ENCODE measurements at places on chromosomes 16 and 17. TPM values are rescaled to one million over a fixed set of nuclear protein-coding genes. Genes with fewer than 3 reads are reported as not detected.

- no peak for DNase-seq
These were observed 21.1 kb downstream of the CRAMP1 start for GRCh38 chr16:1633310-1633709.

DNA sequence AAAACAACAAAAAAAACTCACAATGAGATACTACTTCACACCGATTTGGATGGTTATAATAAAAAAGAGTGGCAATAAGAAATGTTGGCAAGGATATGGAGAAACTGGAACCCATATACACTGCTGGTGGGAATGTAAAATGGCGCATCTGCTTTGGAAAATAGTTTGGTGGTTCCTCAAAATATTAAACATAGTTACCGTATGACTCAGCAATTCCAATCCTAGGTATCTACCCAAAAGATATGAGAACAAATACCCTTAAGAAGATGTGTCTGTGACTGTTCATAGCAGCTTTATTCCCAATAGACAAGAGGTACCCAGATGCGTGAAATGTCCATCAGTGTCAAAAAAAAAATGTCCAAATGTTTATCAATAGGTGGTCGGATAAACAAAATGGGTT is 7.2 kb downstream of the CPPED1 start:
- DNase-seq = no peak

GRCh38 chr17:34998205-34998604 is 17.9 kb downstream of the LIG3 start:
- peak; percentile 79 for DNase-seq

- DNase-seq = no peak
These were observed 34.7 kb downstream of the GINS3 start for GRCh38 chr16:58426966-58427365.

DNA sequence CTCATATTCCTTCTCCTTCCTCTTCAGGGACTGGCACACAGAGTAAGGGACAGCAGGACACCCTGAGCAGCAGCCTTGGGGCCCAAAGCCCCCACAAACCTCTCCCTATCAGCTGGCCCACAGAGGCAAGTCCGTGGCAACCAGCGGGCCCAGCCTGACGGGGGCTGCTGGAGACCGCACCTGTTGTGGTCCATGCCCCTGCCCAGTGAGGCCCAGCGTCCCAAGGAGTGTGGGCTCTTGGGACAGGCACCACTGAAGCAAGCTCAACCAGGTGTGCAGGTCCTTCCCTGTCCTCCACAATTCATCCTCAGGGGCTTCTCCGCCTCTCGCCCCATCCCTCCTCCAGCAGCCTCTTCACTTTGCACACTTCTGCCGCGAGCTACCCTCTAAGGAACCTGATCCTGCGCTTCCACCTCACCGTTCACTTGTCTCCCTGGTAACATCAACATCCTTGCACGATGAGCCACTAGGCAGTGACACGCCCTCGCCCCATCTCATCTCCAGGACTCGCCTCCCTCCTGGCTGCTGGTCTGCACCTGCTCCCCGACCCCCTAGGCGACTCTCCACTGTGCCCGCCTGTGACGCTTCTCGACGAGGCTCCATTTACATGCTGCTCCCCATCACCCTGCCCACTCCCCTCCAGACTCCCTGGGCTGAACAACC is 12.7 kb downstream of the MNT start:
- DNase-seq = no peak

- DNase-seq = no peak
These were observed 8.1 kb downstream of the MPO start for GRCh38 chr17:58272367-58273280.

- DNase-seq = no peak
These were observed 30.9 kb downstream of the BRCA1 start for GRCh38 chr17:43094129-43094835.

DNA sequence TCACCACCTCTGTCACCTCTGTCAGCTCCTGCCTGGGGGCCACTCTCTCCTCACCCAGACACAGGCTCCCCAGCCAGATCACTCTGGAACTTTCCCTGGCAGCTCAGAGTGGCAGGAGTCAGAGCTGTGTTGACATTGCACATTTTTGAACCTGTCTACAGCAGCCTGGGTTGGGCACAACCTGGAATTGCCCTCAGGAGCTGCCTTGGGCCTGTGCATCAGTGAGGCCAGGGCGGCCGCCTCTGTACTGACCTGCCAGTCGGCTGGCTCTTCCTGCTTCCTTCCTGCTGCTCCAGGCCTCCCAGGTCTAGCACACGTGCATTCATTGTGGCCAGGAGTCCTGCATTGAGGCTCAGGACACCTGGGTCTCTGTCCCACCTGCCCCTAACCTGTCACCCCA is 14.2 kb upstream of the TMEM11 start:
- DNase-seq = no peak

- no peak for DNase-seq
These were observed 27.9 kb downstream of the SMPD3 start for GRCh38 chr16:68420366-68420942.

DNA sequence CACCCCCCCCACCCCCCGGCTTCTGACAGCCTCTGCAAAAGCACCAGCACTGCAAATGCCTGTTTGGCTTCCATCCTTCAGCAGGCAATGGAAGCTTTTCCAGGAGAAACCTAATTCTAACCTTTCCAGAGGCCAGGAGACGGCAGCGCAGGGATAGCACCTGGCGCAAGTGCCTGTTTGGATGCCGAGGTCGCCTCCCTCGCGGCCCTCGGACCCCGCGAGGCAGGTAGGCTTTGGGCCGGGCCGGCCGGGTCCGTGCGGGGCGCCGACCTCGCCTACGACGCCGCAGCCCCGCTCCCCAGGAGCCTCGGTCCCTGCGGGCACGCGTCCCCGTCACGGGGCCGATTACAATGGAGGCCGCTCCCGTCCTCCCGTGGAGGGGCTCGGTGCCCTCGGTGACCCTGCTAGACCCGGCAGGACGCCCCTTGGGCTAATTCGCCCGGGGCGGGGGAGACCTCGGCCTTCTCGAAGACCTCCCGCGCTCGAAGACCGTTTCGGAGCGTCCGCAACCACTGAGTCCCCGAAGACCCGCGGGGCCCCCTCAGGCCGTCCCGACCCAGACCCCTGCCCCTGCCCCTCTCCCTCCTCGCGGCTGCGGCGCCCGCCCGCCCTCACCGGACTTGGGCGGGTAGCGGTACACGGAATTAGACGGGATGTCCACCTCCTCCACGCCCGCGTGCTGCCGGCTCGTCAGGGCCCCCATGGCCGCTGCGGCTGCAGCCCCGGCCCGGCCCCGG is 587 bp downstream of the RNF157 start:
- peak; percentile 22 for DNase-seq

- no peak for DNase-seq
These were observed 9.6 kb downstream of the UBTF start for GRCh38 chr17:44209786-44210341.

GRCh38 chr17:40487371-40488020 is 13.9 kb downstream of the TNS4 start:
- DNase-seq = no peak

DNA sequence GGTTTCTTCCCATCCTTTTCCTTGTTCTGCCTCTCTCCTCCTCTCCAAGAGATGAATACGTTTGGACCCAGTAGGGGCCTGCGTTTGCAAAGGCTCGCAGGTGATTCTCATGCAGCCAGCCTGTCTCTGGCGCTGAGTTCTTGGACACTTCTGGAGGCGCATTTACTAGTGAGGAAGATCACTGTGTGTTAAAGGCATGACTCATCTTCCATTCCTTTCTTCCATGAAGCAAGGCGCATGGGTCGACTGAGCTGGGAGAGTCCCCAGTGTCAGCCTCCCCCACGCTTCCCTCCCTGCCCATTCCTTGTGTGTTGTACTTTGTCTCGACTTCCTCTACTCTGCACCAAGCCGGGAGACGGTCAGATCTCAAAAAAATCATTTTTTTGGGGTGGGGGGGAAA is 159.9 kb upstream of the EEF2KMT start:
- DNase-seq = no peak

DNA sequence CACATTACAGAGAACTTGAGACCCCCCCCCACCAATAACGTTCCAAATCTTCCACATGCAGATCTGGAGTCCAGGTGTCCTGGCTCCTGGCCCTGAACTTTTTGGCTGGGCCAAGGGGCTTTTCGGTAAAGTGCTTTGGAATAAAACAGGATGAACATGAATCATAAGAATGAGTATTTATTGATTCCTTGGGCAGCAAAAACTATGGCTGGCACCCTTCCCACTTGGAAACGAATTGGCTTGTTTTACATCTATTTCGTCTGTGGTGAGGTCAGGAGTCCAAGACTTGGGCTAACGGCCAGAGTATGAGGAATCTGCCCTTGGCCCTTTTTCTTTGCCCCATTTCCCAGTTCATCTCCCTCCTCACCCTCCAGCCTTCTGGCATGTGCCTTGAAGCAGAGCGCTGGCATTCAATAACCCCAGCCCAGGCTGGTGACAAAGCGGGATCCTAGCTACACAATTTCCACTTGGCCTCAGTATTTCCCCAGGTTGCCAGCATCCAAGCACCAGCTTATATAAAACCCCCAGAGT is 4.1 kb upstream of the UBTF start:
- DNase-seq = peak; percentile 27

- no peak for DNase-seq
These were observed 6.4 kb downstream of the TBX4 start for GRCh38 chr17:61458421-61459141.

DNA sequence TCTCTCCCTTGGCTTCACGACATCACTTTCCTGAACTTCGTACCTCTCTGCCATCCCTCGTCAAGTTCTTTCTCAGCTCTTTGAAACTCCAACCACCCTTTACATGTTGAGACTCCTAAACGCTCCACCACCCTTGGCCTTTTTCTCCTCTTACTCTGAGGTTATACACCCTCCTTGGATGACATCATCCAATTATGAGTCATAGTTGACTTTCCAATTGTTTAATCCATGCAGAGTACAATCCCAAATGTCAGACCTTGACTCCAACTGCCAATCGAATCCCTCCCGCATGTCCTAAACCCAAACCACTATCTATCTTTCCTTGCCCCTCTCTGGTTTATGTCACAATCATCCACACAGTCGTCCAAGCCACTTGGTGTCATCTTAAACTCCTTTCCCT is 18.4 kb upstream of the C16orf82 start:
- no peak for DNase-seq

DNA sequence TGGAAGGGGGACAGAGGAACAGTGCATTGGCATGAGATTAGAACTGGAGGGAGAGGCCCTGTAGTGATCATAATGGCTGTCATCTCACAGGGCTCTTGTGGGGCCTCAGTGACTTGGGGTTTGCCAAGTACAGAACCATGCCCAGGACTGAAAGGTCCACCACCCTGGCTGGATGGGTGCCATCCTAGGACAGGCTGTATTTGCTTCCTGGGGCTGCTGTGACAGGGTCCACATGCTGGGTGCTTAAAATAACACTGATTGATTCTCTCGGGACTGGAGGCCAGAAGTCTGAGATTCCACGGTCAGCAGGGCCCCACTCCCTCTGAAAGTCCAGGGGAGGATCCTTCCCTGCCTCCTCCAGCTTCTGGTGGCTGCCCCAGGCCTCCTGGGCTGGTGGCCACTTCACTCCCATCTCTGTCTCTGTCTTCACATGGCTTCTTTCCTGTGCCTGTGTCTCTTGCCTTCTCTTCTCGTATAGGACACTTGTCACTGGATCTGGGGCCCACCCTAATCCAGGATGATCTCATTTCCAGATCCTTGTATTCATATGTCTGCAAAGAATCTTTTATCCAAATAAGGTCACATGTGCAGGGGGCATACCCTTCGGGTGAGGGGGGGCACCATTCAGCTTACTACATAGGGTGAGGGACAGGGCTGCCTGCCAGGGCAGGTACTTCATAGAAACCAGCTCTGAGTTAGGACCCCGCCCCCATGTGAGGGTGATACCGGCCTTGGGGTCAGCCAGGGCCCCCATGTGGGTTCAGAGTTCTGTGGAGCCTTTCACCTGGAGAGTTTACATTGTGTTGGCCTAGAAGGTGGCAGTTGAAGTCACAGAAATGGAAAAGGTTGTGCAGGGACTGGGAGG is 52.6 kb downstream of the USP22 start:
- DNase-seq = no peak

- DNase-seq = no peak
These were observed 818 bp downstream of the DPH1 start for GRCh38 chr17:2030779-2031163.

- DNase-seq = peak; percentile 29
These were observed 358.8 kb upstream of the CDH5 start for GRCh38 chr16:66007717-66008116.

GRCh38 chr16:81779536-81780320 is 637 bp downstream of the PLCG2 start:
- peak; percentile 15 for DNase-seq

DNA sequence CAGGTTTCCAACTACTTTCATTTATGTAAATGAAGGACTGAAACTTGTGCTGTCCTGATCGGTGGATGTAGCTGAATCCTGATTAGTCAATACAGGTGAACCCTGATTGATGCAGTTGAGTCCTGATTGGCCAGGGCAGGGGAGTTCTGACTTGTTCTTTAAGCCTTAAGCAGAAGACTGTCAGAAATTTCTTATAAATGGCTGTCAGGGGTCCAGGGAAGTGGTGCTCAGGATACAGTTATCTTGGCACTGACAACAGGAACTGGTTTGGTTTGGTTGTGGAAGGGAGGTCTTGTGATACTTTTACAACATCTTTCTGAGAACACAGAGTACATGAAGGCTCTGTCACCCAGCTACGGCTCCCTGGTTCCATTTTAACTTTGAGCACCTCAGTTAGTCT is 132.1 kb downstream of the KCNJ12 start:
- DNase-seq = no peak

The C1QBP gene
- total RNA-seq = 709 TPM

The HOXB8 gene
- total RNA-seq = 6.9 TPM

The FNDC8 gene
- not detected for total RNA-seq

The KRT27 gene
- not detected for total RNA-seq

The NUPR1 gene
- 1.5 TPM for total RNA-seq

The MRC2 gene
- total RNA-seq = 86.4 TPM

The CCDC154 gene
- total RNA-seq = not detected

The ARHGAP44 gene
- 4.6 TPM for total RNA-seq

The GPR139 gene
- total RNA-seq = not detected

The BAIAP3 gene
- total RNA-seq = 1.2 TPM

The XAF1 gene
- total RNA-seq = 13.7 TPM

The PRAC1 gene
- not detected for total RNA-seq
